GM12865 (cell line): ENCODE measurements at places on chromosomes 4 and X.
A peak's percentile ranks its signal among the peaks of the same experiment; 100 is the strongest.

DNA sequence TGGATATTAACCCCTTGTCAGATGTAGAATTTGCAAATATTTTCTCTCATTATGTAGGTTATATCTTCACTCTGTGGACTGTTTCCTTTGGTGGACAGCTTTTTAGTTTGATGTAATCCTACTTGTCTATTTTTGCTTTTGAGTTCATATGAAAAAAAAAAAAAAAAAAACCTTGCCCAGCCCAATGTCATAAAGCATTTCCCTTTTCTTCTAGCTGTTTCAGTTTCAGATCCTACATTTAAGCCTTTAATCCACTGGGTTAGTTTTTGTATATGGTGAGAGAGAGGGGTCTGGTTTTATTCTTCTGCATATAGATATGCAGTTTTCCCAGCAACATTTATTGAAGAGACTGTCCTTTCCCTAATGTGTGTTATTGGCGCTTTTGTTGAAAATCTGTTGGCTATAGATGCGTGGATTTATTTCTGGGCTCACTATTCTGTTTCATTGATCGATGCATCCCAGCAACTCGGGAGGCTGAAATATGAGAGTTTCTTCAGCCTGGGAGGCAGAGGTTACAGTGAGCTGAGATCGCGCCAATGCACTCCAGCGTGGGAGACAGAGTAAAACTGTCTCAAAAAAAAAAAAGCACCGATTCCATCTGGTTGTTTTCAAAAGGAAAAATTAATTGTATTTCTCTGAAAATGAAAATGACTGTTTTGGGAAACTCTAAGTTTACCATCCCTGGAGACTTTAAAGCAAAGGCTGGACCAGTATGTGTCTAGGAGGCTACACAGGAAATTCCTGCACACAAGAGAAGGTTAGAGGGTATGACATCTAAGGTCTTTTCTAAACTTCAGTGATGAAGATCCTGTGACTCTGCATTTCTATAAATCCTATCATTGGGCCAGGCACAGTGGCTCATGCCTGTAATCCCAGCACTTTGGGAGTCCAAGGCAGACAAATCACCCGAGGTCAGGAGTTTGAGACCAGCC lies 35.6 kb downstream of the STEEP1 start:
- no peak for DNase-seq

DNA sequence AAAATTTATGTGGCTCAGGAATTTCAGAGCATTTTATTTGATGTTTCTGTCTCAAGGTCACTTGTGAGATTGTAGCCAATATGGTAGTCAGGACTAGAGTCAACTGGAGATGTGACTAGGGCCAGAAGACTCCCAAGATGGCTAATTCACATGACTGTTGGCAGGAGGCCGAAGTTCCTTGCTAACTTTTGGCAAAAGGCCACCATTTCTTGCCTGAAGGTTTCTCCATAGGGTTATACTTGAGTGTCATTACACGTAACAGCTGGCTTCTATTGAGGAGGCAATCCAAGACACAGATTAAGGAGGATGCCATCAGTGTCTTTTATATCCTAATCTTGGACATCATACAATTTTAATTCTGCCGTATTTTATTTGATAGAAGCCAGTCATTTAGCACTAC lies 162.3 kb upstream of the MAOA start:
- no peak for DNase-seq

- no peak for DNase-seq
Measured at GRCh38 chr4:183797445-183798300, 107.4 kb upstream of the STOX2 start.

- DNase-seq = no peak
Measured at GRCh38 chr4:53616219-53616618, 24.9 kb upstream of the LNX1 start.

DNA sequence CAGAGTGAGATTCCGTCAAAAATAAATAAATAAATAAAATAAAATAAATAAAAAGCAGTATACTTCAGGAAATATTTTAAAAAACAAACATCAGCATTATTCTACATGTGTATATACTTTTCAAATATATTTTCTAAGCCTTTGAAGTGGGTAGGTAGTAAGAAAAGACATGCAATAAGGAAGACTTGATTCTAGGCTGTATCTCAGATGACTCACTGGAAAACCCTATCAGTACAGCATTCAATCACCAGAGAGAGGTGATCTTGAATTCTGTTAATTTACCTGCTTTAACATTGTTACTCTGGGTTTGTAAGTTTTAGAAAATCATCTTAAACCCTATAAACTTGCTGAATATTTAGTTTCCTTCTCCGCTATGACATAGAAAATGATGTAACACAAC lies 106.6 kb upstream of the NAP1L5 start:
- no peak for DNase-seq

- DNase-seq = no peak
Measured at GRCh38 chr4:77703666-77704065, 98.0 kb downstream of the CXCL13 start.

- no peak for DNase-seq
Measured at GRCh38 chr4:168451331-168451730, 29.0 kb downstream of the DDX60L start.

GRCh38 chr4:183858011-183858615 lies 47.0 kb upstream of the STOX2 start:
- DNase-seq = no peak

DNA sequence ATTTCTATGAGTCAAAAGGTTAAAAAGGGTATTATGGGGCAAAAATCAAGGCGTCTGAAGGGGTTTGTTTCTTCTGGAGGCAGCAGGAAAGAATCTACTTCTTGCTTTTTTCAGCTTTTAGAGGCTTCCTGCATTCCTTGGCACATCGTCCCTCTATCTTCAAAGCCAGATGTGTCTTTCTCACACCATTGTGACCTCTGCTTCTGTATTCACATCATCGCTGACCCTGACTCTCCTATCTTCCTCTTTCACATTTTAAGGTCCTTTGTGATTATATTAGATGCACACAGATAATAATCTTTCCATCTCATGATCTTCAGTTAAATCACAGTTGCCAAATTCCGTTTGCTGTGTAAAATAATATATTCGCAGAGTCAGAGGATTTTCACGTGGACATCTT lies 112.7 kb downstream of the PPP4R3C start:
- DNase-seq = no peak

- no peak for DNase-seq
Measured at GRCh38 chr4:147610686-147611085, 6.5 kb upstream of the TMEM184C start.

DNA sequence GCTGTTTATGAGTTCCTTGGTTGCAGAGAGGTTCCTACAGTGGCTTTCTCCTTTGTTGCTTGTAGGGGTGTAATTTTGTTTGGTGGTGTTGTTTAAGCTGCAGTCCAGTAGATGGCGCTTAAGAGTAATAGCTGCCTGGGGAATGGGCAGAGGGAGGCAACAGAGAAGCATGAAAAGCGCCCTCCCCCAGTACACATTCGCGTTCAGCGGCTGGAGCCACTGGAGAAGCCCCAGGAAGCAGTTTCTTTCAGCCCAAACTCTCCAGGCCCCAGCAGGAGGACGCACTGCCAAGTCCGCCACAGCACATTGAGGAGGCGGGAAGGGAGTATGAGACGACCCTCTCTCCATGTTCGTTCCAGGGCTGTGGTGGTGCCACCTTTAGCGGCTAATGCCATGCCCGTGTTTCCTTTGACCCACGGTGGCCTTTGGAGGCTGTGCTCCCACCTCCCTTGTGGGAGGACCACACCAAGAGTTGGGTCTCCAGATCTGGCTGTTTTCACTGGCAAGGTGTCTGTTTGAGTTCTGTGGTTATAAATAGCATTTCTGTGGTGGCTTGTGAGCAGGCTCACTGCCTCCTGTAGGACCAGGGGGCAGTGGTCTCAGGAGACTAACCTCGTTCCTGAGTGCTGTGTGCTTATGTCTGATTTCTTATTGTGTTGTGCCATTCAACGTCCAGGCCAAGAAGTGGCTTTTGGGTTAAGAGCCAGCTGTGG lies 252.3 kb downstream of the ARHGAP10 start:
- peak; percentile 57 for DNase-seq

DNA sequence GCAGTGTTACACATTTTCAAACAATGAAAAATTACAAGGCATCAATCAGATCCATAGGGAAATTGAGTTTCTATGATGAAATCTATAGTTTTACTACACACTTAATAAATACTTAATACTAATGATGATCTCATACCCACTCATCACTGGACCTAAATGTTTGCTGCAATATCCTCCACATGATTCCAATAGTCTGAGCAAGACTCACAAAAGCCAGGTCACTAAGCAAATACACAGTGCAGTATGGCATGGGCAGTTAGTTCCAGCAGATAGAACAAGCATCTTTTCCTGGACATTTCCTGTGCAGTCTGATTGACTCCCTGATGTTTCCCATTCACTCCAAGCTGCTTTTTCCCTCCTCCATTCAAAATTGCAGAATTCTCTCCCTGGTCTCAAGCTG lies 109.0 kb upstream of the ATOH1 start:
- DNase-seq = no peak

- no peak for DNase-seq
Measured at GRCh38 chrX:139194571-139195280, 335.8 kb upstream of the F9 start.

- DNase-seq = no peak
Measured at GRCh38 chr4:121517241-121517640, 136.4 kb upstream of the QRFPR start.

GRCh38 chr4:54882616-54883015 lies 224.9 kb downstream of the KIT start:
- no peak for DNase-seq

- no peak for DNase-seq
Measured at GRCh38 chr4:152949930-152950329, 13.8 kb downstream of the FHDC1 start.
